LoVo (cell line): ENCODE measurements at places on chromosomes 3 and 15.

DNA sequence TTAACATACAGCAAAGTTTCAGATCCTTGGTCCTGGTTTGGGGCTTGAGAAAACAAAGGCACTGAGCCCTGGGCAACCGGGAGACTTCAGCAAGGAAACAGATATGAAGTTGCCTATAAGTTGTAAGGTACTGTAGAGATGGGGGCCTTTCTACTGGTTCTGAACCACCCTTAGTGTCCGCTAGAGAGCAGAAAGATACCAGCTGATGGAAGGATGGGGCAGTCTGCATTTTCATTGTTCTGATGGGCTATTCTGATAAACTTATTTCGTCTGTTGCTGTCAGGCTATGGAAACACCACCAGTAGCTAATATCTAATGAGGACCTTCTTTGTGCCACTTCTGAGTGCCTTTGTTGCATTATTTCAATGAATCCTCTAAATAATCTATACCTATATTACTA, 38.7 kb downstream of the FGD5 start:
- no peak for DNase-seq

DNA sequence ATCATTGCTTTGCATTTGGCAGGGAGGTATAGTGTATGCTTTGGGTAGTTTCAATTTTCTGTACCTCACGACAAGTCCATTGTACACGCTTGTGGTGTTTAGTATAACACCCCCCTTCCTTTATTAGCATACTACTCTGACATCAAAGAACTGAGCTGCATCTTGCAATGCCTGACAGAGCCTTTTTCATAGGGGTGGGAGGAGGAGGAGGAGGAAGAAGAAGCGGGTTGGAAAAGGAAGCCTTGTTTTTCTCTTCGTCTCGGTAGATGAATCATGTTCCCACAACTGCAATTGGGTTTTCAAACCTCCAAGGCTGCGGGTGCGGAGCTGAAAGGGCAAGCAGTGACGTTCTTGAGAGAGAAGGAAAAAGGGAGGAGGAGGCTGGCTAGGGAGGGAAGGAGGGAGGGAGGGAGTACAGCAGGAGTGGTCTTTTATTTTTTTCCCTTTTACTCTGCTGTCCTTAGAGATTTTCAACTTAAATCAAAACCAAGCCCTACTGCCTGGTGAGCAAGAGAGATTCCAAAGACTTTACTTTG, 175.7 kb downstream of the KLHL25 start:
- no peak for DNase-seq

GRCh38 chr15:70357453-70357852, 259.7 kb upstream of the TLE3 start:
- DNase-seq = no peak

- no peak for DNase-seq
Measured at GRCh38 chr3:34544136-34544535, 745.7 kb downstream of the PDCD6IP start.

GRCh38 chr15:61000276-61000675, 228.8 kb downstream of the RORA start:
- DNase-seq = no peak

- DNase-seq = no peak
Measured at GRCh38 chr3:120908795-120909601, 993 bp downstream of the STXBP5L start.

- peak; percentile 78 for DNase-seq
Measured at GRCh38 chr3:177928172-177928873, 607.9 kb upstream of the KCNMB2 start.

DNA sequence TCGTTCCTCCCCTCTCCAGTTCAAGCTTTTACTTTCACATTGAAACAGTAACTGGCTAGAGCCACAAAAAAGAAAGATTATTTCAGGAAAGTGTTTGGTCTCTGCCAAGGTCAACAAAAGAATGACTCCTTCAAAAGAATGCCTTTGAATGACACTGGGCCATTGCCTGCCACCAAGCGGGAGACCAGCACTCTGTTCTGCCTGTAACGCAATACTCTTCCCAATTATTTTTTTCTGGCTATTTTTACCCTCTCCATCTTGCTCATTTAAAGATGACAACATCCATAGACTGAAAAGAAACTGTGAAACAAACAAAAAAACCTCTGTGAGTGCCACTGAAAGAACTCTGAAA, 37.3 kb downstream of the EHHADH start:
- no peak for DNase-seq

DNA sequence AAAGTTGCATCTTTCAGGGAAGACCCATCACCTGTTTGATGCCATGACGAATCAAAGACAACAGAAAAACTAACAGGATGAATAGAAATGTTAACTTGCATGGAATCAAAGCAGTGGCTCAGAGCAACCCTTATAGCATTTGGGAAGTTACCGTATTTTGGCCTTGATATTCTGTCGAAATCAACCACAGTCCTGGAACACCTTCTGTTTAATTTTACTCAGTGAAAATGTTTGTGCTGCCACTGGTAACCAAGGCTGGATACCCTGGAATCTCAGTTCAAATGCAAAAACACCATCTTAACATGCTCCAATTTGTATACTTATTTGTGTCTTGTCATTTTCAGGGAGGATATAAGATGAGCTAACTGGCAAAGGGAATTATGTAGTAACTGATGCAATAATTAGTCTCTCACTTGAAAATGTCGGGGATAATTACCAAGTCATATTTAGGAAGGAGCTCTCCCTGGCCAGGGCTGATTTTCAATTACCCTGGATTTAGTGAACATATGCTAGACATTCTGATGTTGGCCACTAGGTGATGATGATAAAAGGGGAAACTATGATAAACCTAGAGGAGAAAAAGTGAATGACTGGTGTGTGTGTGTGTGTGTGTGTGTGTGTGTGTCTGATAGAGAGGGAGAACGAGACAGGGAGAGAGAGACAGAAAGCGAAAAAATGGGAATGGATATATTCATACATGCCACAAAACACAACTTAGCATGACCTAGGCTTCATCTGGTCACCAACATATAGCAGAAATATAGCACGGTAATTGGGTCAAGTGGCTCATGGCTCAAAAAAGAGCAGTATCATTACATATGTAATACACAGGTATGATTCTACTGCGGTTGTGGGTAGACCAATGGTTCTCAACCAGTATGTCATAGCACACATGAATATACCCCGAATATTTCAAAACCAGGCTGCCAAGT, 19.0 kb upstream of the PRICKLE2 start:
- no peak for DNase-seq

DNA sequence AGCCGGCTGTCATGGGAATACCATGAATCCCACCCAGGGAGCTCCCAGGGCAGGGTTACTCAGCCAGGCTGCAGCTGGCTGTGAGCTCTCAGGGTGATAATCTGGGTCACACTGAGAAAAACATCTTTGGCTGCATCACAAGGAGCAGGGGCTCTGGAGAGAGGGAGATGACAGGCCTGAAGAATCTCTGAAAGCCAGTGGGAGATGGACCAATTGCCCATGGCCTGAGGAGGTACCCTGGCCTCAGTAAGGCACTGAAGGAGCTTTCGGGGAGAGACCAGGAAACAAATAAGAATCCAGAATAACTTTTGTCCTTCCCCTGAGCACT, 28.2 kb upstream of the GOLGA6C start:
- DNase-seq = no peak

DNA sequence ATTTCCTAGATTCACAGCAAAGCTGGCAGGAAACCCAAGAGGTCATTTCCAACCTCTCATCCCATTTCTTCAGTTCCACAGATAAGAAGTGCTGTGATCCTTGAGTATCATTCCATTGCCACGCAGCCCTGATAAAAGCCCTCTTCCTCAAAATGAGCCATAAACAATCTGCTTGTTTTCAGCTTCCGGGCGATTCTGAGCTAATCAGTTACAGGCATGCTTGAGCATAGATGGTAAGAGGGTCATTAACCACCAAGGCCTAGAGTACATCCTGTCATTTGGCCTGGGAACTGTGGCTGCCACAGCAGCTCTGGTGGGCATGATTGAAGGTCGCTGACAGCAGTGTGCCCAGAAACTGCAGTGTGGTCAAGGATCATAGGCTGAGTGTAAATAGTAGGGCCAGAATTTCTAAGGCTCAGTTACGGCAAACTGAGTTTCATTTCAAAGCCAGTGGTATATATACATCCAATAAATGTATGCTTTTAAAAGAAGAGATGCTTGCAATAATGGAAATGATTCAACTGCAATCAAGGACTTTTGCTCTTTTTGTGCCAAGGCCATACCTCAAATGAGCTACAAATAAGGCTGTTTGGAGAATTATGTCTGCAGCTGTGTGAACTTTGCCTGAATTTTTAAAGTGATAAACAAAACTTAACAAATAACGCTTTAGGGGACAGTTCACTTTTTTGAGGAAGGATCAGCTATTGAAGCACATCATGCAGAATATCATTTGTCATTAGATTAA, 47.3 kb downstream of the P3H2 start:
- DNase-seq = peak; percentile 11

GRCh38 chr3:190458040-190458439, 8.3 kb upstream of the TMEM207 start:
- DNase-seq = no peak

GRCh38 chr3:28836199-28836598, 444.7 kb upstream of the RBMS3 start:
- no peak for DNase-seq

DNA sequence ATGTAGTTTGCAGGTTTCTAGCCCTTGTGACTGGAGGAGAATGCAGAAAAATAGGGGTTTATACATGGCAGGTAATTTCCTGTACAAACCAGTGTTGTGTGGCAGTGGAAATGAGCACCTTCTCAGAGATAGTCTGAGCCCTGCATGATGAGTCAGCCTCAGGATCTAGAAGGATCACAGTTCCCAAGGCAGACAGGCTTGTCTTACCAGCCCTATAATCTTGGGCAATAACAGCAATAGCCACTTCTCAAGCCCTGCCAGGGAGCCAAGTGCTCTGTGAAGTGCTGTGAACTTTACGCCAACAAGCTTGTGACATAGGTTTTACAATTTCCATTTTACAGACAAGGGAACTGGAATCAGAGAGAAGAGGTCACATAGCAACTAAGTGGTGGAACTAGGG, 89.4 kb downstream of the CD47 start:
- DNase-seq = no peak

DNA sequence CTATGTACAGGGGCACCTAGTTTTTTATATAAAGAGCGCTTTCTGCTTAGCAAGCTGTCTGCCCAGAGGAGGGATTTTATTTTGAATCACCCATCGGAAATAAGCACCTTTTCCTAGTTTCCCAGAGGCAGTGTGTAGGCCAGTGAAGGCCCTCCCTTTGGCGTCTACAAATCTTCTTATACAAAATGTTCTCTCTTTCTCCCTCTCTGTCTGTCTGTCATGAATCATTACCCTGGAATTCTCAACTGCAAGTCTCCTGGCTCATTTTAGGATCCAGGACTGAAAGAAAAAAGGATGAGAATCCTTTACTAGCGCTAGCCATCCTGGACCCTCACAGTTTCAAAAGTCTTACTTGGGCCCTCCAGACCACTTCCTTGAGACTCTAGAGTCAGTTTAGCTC, 728.1 kb downstream of the OTOL1 start:
- no peak for DNase-seq

DNA sequence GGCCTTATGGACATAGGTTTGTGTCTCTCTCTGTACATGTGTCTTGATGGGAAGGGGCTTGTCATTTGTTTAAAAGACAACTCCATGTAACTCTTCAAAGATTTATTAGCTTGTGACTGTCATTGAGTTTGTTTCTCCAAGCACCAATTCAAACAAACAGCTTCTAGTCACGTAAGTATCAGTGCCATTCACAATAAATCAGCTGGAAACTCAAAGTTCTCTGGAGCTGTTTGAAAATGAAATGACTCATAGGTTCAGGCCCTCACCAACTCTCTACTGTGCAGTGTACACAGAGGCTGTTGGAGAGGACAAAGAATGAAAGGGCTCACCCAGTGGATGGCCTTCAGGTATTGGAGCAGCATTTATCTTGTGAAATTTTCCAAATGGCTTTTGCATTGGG, 476.3 kb downstream of the AGBL1 start:
- no peak for DNase-seq

DNA sequence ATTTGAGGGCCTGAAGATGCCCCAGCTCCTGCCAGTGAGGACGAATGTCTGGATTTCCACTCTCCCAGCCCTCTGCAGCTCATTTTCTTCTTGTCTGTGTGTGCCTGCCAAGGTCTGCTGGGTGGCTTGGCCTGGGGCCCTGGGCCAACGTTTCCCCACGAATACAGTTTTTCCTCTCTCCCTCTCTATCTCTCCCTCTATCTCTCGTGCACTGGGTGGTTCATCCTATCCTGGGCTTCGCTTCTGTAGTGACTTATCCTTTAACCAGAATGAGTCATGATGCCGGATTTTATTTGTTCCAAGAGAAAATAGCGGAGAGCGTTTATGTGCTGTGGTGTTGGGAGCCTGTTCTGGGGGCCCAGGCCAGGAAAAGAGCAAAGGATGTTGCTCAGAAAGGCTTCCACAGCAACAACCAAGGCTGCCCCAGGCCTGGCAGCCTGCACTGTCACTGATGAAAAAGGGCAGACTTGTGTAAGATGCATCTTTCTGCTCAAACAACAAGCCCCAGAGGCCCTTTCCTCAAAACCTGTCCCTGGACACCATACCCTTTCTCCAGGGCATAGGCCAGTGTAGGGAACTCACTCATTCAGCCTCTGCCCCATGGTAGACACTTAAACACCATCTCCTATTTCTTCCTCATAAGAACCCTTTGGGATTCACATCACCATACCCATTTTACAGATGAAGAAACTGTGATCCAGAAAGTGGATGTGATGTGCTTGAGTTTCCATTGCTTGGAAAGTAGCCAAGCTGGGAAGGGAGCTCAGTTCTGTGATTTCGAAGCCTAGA, 47.3 kb downstream of the ITGA11 start:
- no peak for DNase-seq

- no peak for DNase-seq
Measured at GRCh38 chr3:188578576-188579363, 424.8 kb downstream of the LPP start.

DNA sequence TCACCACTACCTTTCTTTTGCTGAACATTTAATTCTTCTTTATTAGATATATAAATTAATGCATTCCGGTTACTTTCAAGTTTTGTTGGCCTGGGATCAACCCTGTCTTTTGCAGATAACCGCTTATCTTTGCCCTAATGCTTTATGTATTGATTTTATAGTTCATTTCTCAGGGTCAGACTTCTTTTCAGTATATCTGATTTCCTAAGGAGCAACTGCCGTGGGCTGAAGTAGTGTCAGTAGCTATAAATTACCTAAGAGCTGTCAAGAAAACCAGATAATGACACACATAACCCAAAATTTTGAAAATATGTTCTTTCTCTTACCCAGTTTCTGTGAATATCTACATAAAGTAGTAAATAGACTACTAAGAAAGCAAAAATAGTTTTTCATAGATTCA, 38.0 kb downstream of the COL6A5 start:
- no peak for DNase-seq

- DNase-seq = no peak
Measured at GRCh38 chr3:70933105-70933810, 620.8 kb upstream of the MDFIC2 start.

DNA sequence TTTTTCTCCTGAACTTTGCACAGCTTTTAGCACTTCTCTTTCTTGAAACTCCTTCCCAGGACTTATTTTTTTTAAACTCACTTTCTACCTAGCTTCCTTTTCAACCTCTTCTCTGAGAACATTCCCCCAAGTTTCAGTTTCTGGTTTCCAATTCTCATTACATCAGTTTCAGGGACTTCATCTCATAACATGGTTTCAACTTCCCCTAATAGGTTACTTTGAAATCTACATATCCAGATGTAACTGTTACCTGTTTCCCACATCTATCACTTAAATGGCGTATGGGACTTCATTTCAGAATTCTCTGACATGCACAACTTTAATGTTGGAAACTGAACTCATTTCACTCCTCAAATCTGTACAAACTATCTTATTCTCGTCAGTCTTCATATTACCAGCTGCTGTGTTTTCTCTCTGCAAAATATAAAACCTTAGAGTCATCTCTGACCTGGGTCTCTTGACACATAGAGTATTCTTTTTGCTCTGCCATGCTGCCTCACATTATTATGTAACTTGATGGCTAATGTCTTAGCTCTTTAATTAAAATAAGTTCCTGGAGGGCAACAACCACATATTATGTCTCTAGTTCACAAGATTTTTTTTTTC, 58.4 kb downstream of the NME9 start:
- no peak for DNase-seq
